Endodermal cell (in vitro differentiated cells): ENCODE measurements at places on chromosomes 11 and 22.

GRCh38 chr11:98561252-98561651 lies 459.5 kb upstream of the CNTN5 start:
- H3K36me3 ChIP-seq: no peaks in the 10 kb centered on the region
- no peak overlapping the region for H3K27ac ChIP-seq
- DNase-seq: peak; percentile 46
- H3K4me1 ChIP-seq: peaks cover 10% of the 10 kb centered on the region
- H3K27me3 ChIP-seq: no peaks in the 10 kb centered on the region
- no peak overlapping the region for H3K4me3 ChIP-seq

GRCh38 chr11:62256281-62256680 lies 13.7 kb upstream of the SCGB2A2 start:
- H3K4me3 ChIP-seq: no peak overlapping the region
- no peaks in the 10 kb centered on the region for H3K4me1 ChIP-seq
- no peaks in the 10 kb centered on the region for H3K36me3 ChIP-seq
- no peaks in the 10 kb centered on the region for H3K27me3 ChIP-seq

DNA sequence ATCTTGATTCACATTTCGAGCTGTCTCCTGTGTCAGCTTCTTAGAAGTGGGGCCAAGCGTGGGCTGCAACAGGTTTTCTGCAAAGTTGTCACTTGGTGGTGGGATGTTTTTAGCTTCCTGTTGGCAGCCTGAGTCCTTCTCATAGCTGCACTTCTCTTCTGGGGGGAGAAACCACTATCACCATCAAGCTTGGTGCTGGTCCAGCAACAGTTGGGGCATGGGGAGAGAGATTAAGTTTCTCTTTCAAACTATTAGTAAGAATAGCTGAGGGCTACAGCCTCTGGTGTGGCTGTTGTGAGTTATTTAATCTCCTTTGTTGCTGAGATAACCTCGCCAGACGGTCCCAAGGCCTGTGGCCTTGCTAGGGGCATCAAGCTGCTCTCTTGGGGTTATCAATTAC lies 123.3 kb upstream of the CRYBB3 start:
- H3K27ac ChIP-seq: no peak overlapping the region
- H3K4me1 ChIP-seq: peaks cover 6% of the 10 kb centered on the region
- DNase-seq: no peak
- H3K4me3 ChIP-seq: no peak overlapping the region
- no peaks in the 10 kb centered on the region for H3K27me3 ChIP-seq
- H3K36me3 ChIP-seq: no peaks in the 10 kb centered on the region

DNA sequence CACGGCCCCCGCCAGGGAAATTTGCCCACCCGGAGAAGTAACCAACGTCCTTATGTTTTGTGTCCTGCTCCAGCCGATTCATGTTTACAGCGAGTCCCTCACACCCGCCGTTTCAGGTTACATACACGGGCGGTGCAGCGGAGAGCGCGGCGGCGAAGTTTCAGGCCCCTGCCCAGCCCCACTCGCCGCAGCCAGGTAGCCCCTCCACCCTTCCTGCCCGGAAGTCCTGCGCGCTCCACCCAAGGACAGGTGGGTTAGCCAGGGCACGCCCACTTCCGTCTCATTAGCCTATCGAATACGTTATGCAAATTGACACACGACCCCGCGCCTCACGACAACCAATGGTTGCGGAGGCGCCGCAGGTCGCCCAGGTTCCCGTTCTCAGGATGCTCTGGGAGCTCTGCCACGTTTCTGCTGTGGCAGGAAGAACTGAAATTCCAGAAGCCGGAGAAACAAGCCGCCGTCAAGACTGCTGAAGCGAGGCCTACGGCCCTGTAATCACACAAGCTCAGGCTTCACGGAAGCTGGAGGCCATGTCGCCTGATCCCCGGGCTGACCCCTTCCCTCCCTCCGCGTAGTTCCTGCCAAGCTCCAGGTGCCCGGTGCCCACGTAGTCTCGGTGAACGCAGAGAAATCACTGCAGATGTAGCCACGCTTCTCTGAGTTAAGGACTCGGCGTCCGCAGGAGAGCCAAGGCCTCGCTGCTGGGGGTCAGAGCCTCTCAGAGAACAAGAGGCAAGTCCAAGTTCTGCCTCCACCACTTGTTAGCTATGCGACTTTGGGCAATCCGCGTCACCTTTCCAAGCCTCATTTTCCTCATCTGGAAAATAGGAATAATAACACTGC lies 22.4 kb upstream of the MYH9 start:
- no peaks in the 10 kb centered on the region for H3K36me3 ChIP-seq
- H3K4me1 ChIP-seq: peaks cover 3% of the 10 kb centered on the region
- no peaks in the 10 kb centered on the region for H3K27me3 ChIP-seq

- DNase-seq: peak; percentile 78
- peaks cover 15% of the 10 kb centered on the region for H3K27me3 ChIP-seq
- H3K27ac ChIP-seq: no peak overlapping the region
- H3K36me3 ChIP-seq: no peaks in the 10 kb centered on the region
- no peak overlapping the region for H3K4me3 ChIP-seq
- H3K4me1 ChIP-seq: no peaks in the 10 kb centered on the region
Observed at GRCh38 chr11:20355221-20356219, 8.0 kb upstream of the HTATIP2 start.

DNA sequence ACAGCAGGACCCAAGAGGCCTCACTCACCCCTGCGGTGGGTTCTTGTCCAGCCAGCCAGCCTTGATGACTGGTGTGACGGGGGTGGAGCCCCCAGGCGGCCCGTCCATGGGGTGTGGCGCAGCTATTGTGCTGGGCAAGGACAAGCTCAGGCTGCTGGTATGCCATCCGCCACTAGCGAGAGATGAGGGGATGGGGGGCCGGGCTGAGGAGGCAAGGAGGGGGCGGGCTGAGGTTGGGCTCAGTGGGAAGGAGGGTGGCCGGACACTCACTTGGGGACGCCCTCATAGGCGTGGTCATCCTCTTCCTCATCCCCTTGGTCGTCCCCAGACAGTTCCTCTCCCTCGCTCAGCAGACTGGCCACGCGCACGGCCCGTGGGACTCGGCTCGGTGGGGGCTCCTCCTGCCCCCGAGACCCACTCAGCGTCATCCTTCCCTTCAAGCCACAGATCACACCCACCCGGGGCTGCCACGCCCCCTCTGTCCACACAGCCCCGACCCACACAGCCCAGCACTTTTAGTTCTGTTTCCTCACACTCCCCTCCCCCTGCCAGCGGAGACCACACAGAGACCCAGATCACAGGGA lies 38.0 kb upstream of the PDE2A start:
- DNase-seq: no peak

DNA sequence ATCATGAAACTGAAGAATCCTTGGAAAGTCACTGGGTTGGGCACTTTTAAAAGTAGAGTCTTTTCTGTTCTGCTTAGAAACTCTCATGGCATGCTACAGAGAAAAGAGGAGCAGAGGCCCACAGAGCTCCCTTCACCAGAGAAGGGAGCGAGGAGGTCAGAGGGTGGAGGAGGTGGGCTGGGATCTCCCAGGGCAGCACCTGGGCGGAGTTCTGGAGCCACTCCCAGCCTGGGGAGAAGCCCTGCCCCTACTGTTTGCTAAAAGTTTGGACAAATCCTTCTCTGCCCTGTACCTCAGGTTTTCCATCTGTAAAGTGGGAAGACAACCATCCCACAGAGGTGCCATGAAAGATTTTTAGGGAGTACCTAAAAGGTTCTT lies 299.1 kb downstream of the KIRREL3 start:
- DNase-seq: no peak
- no peaks in the 10 kb centered on the region for H3K27me3 ChIP-seq
- H3K4me1 ChIP-seq: no peaks in the 10 kb centered on the region
- peak overlapping the region; percentile 6 for H3K27ac ChIP-seq
- H3K36me3 ChIP-seq: no peaks in the 10 kb centered on the region

GRCh38 chr11:103682318-103683184 lies 353.9 kb upstream of the DDI1 start:
- H3K27ac ChIP-seq: no peak overlapping the region
- H3K36me3 ChIP-seq: no peaks in the 10 kb centered on the region
- H3K4me3 ChIP-seq: no peak overlapping the region
- peaks cover 4% of the 10 kb centered on the region for H3K4me1 ChIP-seq
- H3K27me3 ChIP-seq: no peaks in the 10 kb centered on the region

DNA sequence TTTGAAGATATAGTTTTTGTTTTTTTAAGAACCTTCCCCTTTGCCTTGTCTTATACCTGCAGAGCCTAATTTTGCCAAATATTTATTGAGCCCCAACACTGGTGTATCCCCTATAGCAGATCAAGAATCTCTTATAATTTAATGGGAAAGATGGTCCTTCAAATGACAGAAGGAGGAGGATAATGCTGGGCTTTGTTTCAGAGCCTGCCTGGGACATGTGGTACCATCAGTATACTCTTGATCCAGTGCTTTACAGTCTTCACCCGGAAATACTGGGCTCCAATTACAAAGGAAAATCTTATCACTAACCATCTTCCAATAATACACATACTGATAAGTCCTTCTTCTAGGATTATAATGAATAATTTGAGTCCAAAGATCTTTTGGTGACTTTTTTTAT lies 84.7 kb downstream of the GAB2 start:
- H3K36me3 ChIP-seq: no peaks in the 10 kb centered on the region
- peaks cover 11% of the 10 kb centered on the region for H3K4me1 ChIP-seq
- no peak overlapping the region for H3K27ac ChIP-seq

- H3K27me3 ChIP-seq: no peaks in the 10 kb centered on the region
- no peak overlapping the region for H3K4me3 ChIP-seq
- DNase-seq: no peak
- no peaks in the 10 kb centered on the region for H3K36me3 ChIP-seq
- H3K27ac ChIP-seq: no peak overlapping the region
Observed at GRCh38 chr11:64173616-64174355, 7.9 kb upstream of the MACROD1 start.

- H3K27me3 ChIP-seq: peaks cover 6% of the 10 kb centered on the region
- no peaks in the 10 kb centered on the region for H3K36me3 ChIP-seq
- H3K4me1 ChIP-seq: no peaks in the 10 kb centered on the region
- no peak overlapping the region for H3K4me3 ChIP-seq
Observed at GRCh38 chr22:36743011-36743410, 32.9 kb downstream of the IFT27 start.

- H3K27me3 ChIP-seq: no peaks in the 10 kb centered on the region
- no peak overlapping the region for H3K27ac ChIP-seq
- DNase-seq: no peak
- no peaks in the 10 kb centered on the region for H3K36me3 ChIP-seq
Observed at GRCh38 chr11:124791626-124792341, 8.4 kb downstream of the MSANTD2 start.

GRCh38 chr11:19410032-19410431 lies 169.3 kb upstream of the E2F8 start:
- no peak for DNase-seq
- H3K4me1 ChIP-seq: no peaks in the 10 kb centered on the region
- no peak overlapping the region for H3K27ac ChIP-seq
- no peaks in the 10 kb centered on the region for H3K27me3 ChIP-seq
- H3K36me3 ChIP-seq: no peaks in the 10 kb centered on the region

- DNase-seq: no peak
- H3K36me3 ChIP-seq: peaks cover 12% of the 10 kb centered on the region
- H3K27me3 ChIP-seq: no peaks in the 10 kb centered on the region
- peaks cover 12% of the 10 kb centered on the region for H3K4me1 ChIP-seq
- H3K27ac ChIP-seq: no peak overlapping the region
Observed at GRCh38 chr11:94149431-94150017, 20.9 kb downstream of the PANX1 start.

GRCh38 chr22:47433627-47434026 lies 671.2 kb downstream of the TBC1D22A start:
- no peaks in the 10 kb centered on the region for H3K4me1 ChIP-seq
- H3K27me3 ChIP-seq: no peaks in the 10 kb centered on the region
- no peak for DNase-seq

DNA sequence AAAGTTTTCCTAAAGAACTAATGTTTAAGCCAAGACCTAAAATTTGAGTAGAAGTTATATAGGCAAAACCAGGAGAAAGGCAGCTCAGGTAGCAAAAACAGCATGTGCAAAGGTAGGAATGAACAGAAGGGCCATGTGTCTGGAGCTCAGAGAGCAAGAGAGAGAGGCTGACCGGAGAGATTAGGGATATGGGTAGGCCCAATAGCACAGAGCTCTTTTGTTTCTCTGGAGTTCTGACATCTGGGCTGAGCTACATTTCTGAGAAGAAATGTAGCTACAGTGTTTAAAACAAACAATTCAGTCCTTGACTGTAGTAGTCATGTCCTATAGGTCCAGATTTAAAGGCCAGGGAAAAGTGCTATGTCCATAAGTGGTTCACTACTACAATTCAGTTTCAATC lies 4.5 kb downstream of the C11orf97 start:
- peaks cover 37% of the 10 kb centered on the region for H3K27me3 ChIP-seq
- no peaks in the 10 kb centered on the region for H3K4me1 ChIP-seq
- H3K36me3 ChIP-seq: no peaks in the 10 kb centered on the region
- H3K4me3 ChIP-seq: no peak overlapping the region
- no peak overlapping the region for H3K27ac ChIP-seq

DNA sequence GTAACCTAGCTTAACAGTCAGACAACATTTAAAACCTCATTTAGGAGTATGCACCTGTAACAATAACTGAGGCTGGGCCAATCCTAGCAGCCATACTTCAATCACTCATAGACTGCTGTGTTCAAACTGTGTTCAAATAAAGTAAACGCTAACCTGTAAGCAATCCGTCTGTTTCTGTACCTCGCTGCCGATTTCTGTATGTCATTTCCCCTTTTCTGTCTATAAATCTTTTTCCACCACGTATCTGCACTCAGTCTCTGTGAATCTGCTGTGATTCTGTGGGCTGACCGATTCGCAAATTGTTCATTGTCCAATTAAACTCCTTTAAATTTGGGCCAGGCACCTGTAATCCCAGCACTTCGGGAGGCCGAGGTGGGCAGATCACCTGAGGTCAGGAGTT lies 12.3 kb downstream of the APOBEC3H start:
- no peaks in the 10 kb centered on the region for H3K36me3 ChIP-seq
- DNase-seq: no peak
- H3K4me1 ChIP-seq: peaks cover 5% of the 10 kb centered on the region
- no peaks in the 10 kb centered on the region for H3K27me3 ChIP-seq
- H3K27ac ChIP-seq: no peak overlapping the region
- H3K4me3 ChIP-seq: no peak overlapping the region

- H3K36me3 ChIP-seq: no peaks in the 10 kb centered on the region
- peak overlapping the region; percentile 96 for H3K27ac ChIP-seq
- no peaks in the 10 kb centered on the region for H3K27me3 ChIP-seq
- DNase-seq: peak; percentile 92
Observed at GRCh38 chr22:26066534-26066933, 102.7 kb upstream of the SEZ6L start.

DNA sequence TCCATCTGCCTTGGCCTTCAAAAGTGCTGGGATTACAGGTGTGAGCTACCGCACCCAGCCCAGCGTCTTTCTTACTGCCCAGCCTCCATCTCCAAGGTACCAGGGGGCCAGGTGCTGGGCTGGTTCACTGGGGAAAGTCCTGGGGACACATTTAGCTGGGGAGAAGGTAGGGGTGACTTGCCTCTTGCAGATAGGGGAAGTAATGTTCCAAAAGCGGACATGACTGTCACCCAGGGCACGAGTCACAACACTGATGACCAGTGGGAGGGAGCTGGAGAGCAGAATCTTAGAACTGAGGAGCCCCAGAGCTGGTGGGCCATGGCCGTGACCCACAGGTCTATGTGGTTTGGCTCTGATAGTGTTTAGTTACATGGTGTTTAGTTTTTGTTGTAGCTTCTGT lies 2.4 kb upstream of the SLC15A3 start:
- H3K4me1 ChIP-seq: no peaks in the 10 kb centered on the region
- H3K4me3 ChIP-seq: no peak overlapping the region
- DNase-seq: no peak
- H3K27me3 ChIP-seq: peaks cover 47% of the 10 kb centered on the region
- H3K36me3 ChIP-seq: no peaks in the 10 kb centered on the region
- no peak overlapping the region for H3K27ac ChIP-seq
